ENCODE measurements at places on chromosomes 1 and 21.

DNA sequence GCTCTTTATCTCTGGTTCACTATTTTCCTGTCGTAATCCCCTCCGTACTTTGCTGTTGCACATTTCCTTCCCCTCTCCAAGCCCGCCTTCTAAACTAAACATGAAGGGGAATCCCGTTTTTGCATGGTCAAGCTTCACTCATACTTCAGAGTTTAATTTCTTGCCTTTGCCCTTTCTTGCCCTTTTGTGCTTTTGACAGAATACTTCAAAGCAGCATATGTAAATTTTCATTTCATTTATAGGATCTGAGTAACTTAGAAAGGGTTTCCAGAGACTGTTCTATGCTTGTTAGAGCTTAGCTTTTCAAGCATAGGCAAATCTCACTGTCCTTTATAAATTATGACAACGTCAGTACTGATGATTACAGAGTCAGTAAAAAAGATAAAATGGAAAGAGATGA is 27.7 kb downstream of the SPATA45 start:
- DNase-seq: no peak

- no peak for DNase-seq
Measured at GRCh38 chr1:2060072-2060471, 9.9 kb downstream of the PRKCZ start.

DNA sequence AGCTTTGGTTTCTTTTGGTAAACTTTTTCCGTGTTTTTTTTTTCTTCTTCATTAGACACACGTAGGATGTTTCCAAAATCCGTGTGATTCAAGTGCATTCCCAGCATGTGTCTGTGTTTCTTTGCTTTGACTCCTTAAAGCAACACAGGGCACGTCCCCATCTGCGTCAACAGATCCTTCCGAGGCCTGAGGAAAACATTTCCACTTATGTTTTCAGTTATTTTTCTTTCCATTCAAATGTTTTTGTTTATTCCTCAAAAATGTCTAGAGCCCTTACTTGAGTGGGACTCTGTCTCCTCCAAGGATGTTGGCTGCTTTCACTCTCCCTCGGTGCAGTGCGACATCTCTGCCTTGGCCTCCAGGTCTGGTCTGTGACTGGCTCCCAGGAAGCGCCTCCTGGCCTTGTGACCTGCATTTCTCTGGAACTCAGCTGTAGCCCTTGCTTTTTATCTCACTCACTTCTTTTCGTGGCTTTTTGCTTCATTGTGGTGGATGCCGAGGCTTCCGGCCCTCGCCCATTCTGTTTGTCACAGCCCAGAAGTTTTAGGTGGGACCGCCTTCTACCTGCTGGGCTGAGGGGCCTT is 31.3 kb upstream of the SLC19A1 start:
- no peak for DNase-seq

DNA sequence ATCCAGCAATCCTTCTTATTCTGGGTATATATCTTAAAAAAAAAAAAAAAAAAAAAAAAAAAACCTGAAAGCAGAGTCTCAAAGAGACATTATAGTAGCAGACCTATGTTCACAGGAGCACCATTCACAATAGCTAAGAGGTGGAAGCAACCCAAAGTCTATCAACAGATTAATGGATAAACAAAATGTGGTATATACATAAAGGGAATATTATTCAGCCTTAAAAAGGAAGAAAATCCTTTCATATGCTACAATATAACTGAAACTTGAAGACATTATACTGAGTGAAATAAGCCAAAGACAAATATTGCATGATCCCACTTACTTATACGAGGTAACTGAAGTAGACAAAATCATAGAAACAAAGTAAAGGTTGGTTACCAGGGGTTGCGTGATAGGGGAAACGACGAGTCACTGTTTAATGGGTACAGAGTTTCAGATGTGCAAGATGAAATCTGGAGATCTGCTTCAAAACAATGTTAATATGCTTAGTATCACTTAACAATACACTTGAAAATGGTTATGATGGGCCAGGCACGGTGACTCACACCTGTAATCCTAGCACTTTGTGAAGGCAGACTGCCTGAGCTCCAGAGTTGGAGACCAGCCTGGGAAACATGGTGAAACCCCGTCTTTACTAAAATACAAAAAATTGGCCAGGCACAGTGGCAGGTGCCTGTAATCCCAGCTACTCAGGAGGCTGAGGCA is 29.5 kb downstream of the PIK3R3 start:
- peak; percentile 0 for DNase-seq

DNA sequence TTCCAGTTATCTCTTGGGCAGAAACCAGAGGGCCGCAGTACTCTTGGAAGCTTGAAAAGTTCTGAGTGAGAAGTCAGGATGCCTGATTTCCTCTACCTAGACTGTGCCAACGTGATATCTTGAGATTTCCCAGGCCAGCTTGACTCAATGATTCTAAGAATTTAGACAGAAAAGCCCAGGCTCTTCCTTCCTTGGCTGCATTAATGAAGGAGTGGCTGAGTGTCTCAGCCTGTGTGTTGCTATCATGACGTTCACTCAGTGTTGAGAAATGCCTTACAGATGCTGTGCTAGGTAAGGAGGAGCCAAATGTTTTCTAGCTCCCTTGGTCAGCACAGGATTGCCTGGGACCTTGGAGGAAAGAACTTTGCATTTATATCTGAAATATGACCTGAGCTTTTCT is 454.1 kb upstream of the USP24 start:
- no peak for DNase-seq
